ENCODE measurements at places on chromosomes 3 and 15.

DNA sequence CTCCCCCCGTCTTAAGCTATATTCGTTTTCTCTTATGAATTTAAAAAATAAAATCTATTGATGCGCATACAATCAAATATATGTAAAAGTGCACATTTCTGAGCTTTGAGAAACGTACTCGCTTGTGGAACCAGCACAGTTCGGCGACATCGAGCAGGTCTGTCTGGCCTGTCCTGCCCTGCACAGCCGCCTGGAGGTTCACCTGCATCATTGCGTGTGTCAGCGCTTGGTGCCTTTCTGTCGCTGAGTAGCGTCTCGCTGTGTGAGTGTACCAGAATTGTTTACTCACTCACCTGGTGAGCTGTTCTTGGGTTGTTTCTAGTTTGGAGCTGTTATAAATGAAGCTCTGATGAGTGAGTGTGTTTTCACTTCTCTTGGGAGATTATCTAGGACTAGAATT, 104.0 kb downstream of the VGLL4 start:
- H3K4me1 ChIP-seq, result no peaks in the 10 kb centered on the region
- DNase-seq, result no peak
- H3K36me3 ChIP-seq, result no peaks in the 10 kb centered on the region

DNA sequence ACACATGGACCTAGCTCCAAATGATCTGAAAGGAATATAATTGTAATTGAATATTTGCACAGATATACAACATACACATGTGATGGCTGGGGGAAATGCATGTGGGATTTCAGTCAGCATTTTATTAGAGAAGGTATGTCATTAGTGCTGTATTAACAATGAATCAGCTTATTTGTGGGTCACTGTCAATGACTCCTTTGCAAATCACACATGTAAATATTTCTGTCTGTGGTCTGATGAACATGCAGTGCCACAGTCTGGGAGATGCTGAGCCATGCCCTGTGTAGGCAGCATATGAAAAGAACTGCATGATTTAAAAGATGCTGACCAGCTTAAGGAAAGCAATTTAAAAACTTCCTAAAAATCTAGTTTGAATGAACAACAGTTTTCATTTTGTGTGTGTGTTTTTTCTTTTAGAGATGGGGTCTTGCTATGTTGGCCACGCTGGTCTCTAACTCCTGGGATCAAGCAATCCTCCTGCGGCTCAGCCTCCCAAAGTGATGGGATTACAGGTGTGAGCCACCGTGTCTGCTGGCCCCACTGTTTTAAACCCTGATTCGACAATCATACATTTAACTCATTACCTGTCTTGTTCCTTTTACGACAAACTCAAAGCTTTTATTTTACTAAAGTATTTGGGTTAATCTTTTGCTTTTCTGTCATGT, 803 bp upstream of the B3GNT5 start:
- DNase-seq, result no peak
- H3K27ac ChIP-seq, result no peak overlapping the region
- H3K4me1 ChIP-seq, result peaks cover 9% of the 10 kb centered on the region
- peaks cover 43% of the 10 kb centered on the region for H3K27me3 ChIP-seq
- H3K36me3 ChIP-seq, result peaks cover 4% of the 10 kb centered on the region
- peak overlapping the region; percentile 62 for H3K4me3 ChIP-seq

DNA sequence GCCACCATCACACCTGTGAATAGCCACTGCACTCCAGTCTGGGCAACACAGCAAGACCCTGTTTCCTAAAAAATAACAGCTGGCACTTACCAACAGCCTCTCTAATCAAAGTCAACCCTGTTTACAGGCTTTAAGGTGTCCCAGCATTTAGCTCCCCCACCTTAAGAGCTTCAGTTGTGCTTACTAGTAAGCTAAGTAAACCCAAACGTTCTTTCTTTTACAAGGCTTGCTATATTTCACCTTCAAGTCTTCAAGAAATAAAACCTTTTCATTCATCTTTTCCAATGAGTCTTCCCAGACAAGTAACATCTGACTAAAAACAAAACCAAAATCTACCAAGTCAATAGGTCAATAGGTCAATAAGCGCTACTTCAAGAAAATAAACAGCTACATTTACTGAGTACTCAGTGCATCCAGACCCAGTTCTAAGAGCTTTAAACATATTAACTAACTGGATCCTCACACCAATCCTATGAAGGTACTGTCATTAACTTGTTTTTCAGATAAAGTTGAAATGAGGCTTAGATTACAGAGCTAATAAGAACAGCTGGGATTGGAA, 62.4 kb downstream of the PBRM1 start:
- H3K27me3 ChIP-seq, result no peaks in the 10 kb centered on the region
- DNase-seq, result no peak
- H3K27ac ChIP-seq, result no peak overlapping the region
- peaks cover 19% of the 10 kb centered on the region for H3K4me1 ChIP-seq
- H3K4me3 ChIP-seq, result no peak overlapping the region
- H3K36me3 ChIP-seq, result peaks cover 53% of the 10 kb centered on the region

DNA sequence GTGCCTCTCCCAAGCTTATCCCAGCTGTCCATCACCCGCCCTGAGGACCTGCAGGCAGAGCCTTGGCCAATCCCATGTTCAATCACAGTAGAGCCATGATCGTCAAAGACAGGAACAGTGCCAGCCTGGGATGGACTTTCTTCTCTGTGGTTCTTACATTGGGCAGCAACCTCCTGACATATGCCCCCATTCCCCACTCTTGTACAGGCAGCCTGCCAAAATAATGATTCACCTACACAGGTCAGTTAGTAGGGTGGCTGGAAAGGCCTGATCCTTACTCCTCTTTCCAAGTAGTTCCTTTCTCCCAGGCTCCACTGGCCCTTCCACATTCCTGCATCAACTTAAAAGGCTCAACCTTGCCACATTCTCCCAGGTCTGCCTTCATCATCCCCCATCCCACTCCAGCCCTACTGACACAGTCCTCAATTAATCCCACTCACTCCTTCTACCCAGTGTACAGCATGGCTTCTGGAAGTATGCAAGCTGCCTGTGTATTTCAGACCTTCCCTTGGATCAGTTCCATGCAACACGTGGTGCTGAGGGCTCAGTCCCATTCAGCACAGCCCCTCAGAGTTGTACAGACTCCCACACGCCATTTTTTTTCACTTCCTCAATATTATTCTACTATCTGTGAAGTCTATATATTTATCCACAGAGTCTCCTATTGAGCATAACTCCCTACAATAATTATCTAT, 189.8 kb downstream of the NTRK3 start:
- no peak overlapping the region for H3K27ac ChIP-seq
- no peaks in the 10 kb centered on the region for H3K4me1 ChIP-seq
- H3K27me3 ChIP-seq, result no peaks in the 10 kb centered on the region
- H3K36me3 ChIP-seq, result no peaks in the 10 kb centered on the region

GRCh38 chr3:124201786-124202185, 209.9 kb upstream of the ROPN1 start:
- no peak overlapping the region for H3K27ac ChIP-seq
- H3K4me3 ChIP-seq, result no peak overlapping the region
- H3K4me1 ChIP-seq, result no peaks in the 10 kb centered on the region
- DNase-seq, result no peak

GRCh38 chr15:69857250-69857649, 240.5 kb downstream of the TLE3 start:
- no peak overlapping the region for H3K4me3 ChIP-seq
- H3K4me1 ChIP-seq, result peaks cover 16% of the 10 kb centered on the region
- H3K27me3 ChIP-seq, result peaks cover 11% of the 10 kb centered on the region
- H3K36me3 ChIP-seq, result no peaks in the 10 kb centered on the region

GRCh38 chr3:13260259-13261103, 159.6 kb downstream of the NUP210 start:
- no peak overlapping the region for H3K27ac ChIP-seq
- no peaks in the 10 kb centered on the region for H3K36me3 ChIP-seq

GRCh38 chr3:120460862-120461261, 10.1 kb upstream of the FSTL1 start:
- no peak for DNase-seq
- H3K4me1 ChIP-seq, result peaks cover 3% of the 10 kb centered on the region
- H3K27me3 ChIP-seq, result peaks cover 15% of the 10 kb centered on the region
- no peak overlapping the region for H3K27ac ChIP-seq
- H3K36me3 ChIP-seq, result no peaks in the 10 kb centered on the region
- H3K4me3 ChIP-seq, result no peak overlapping the region

DNA sequence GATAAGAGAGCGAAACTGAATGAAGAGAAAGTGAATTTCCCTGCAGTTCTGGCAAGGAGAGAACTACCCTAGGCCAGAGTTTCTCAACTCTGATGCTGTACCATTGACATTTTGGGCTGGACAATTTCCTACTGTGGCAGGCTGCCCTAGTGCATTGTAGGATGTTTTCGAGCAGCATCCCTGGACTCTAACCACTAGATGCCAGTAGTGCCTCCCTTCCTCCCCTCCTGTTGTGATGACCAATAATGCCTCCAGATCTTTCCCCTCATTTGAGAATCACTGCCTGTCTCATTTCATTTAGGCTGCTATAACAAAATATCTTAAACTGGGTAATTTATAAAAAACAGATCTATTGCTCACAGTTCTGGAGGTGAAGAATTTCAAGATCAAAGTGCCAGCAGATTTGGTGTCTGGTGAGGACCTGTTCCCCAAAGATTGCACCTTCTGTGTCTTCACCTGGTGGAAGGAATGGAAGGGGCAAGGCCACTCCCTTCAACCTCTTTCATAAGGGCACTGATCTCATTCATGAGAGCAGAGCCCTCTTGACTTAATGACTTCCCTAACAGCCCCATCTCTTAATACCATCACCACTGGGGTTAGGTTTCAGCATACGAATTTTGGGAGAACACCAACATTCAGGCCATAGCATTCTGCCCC, 188.9 kb upstream of the MEIS2 start:
- H3K36me3 ChIP-seq, result no peaks in the 10 kb centered on the region
- no peak for DNase-seq
- H3K4me3 ChIP-seq, result no peak overlapping the region
- no peak overlapping the region for H3K27ac ChIP-seq
- no peaks in the 10 kb centered on the region for H3K4me1 ChIP-seq

DNA sequence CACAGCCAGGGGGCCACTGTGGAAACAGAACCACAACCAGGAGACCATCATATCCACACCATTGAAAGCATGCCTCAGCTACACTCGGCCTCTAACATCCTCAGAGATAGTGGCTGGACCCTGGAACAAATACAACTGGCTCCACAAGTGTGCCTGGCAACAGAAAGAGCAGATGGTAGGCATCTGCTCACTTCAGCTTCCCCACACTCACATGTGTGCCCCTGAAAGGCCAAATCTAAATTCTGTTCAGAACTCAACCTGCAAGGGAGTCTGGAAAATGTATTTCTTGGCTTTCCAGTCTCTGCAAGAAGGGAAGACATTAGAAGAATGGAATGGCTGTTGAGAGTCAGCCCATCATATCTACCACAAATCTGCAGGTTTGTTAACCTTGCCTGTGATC, 54.7 kb upstream of the CTNNB1 start:
- no peak overlapping the region for H3K27ac ChIP-seq
- H3K36me3 ChIP-seq, result no peaks in the 10 kb centered on the region
- no peak overlapping the region for H3K4me3 ChIP-seq
- no peak for DNase-seq

GRCh38 chr3:184562878-184563560, 1.4 kb downstream of the EPHB3 start:
- H3K27me3 ChIP-seq, result peaks cover 96% of the 10 kb centered on the region
- no peak for DNase-seq
- H3K4me1 ChIP-seq, result peaks cover 29% of the 10 kb centered on the region
- H3K27ac ChIP-seq, result no peak overlapping the region
- no peaks in the 10 kb centered on the region for H3K36me3 ChIP-seq
- H3K4me3 ChIP-seq, result no peak overlapping the region

DNA sequence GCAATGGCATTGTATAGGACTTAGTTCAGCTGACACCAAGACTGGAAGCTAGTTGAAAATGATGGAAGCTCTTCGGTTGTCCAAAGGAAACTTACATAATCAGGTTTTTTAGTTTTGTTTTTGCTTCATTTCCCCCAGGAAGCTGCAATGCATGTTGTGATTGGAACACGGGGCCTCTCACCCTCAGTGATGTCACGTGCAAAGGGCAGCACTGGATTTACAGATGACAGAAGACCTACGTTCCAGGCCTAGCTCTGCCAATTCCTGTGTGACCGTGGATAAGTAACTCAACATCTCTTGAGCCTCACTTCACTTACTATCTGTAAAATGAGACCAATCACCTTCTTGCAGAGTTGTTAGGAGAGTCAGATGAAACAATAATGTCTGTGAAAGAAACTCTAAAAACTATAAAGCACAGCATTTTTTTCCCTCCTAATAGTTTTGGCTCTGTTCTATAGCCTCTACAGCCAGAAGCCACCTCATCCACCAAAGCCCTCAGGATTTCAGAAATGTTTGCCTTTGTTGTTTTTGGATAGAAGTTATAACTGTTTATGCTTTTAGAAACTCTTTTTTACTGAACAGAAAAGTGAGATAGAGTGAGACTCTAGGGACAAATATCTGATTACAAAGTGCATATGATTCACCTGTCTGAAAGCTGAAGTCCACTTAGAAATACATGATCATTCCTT, 4.6 kb downstream of the RBSN start:
- H3K27ac ChIP-seq, result no peak overlapping the region
- peaks cover 35% of the 10 kb centered on the region for H3K4me1 ChIP-seq
- no peak for DNase-seq
- no peak overlapping the region for H3K4me3 ChIP-seq

DNA sequence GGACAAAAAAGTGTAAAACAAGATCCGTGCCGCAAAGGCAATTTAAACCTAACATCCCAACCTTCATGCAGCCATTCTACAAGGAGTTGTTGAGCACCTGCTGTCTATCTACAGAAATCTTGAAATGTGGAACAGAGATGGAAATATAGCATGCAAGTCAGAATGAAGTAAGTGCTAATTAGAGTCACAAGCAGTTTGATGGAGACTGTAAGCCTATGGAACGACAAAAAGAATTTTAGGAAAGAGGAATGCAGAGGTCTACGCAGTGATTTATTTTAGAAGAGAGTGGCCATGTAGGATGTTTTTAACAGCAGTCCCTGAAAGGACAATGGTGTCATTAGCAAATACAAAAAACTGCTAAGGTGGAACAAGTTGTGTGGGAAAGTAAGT, 851 bp upstream of the DCBLD2 start:
- DNase-seq, result no peak
- H3K36me3 ChIP-seq, result no peaks in the 10 kb centered on the region
- peaks cover 25% of the 10 kb centered on the region for H3K27me3 ChIP-seq
- H3K4me1 ChIP-seq, result peaks cover 15% of the 10 kb centered on the region
- peak overlapping the region; percentile 71 for H3K27ac ChIP-seq
- peak overlapping the region; percentile 76 for H3K4me3 ChIP-seq

All from activated naive CD4-positive, alpha-beta T cell treated with anti-CD3 and anti-CD28 coated beads, Interleukin-2, amount 10 ng/mL, durations not matched to agents 7 days and 5 days (primary cell).